ENCODE measurements at places on chromosomes 7 and 10. TPM values are rescaled to one million over a fixed set of nuclear protein-coding genes. Genes with fewer than 3 reads are reported as not detected.

DNA sequence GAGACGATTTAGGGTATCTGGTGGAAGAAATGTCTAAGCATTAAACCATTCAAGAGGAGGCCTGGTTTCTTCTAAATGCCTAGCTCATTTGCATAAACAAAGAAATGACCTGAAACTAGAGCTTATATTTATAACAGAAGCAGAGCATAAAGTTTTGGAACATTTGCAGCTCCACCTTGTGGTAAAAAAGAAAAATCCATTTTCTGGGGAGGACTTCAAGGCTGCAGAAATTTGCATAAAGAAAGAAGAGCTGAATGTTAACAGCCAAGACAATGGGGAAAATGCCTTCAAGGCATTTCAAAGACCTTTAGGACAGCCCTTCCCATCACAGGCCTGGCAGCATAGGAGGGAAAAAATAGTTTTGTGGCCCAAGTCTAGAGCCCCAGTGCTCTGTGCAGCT is 362.0 kb downstream of the ZNF248 start:
- H3K4me1 ChIP-seq: no peaks in the 10 kb centered on the region
- H3K36me3 ChIP-seq: no peaks in the 10 kb centered on the region
- DNase-seq: no peak
- H3K4me3 ChIP-seq: no peak overlapping the region
- no peak overlapping the region for H3K27ac ChIP-seq
- no peaks in the 10 kb centered on the region for H3K27me3 ChIP-seq

GRCh38 chr7:130084037-130084875 is 13.9 kb downstream of the KLHDC10 start:
- H3K27me3 ChIP-seq: no peaks in the 10 kb centered on the region
- H3K36me3 ChIP-seq: peaks cover 29% of the 10 kb centered on the region
- DNase-seq: no peak
- H3K27ac ChIP-seq: no peak overlapping the region
- peaks cover 8% of the 10 kb centered on the region for H3K4me1 ChIP-seq

DNA sequence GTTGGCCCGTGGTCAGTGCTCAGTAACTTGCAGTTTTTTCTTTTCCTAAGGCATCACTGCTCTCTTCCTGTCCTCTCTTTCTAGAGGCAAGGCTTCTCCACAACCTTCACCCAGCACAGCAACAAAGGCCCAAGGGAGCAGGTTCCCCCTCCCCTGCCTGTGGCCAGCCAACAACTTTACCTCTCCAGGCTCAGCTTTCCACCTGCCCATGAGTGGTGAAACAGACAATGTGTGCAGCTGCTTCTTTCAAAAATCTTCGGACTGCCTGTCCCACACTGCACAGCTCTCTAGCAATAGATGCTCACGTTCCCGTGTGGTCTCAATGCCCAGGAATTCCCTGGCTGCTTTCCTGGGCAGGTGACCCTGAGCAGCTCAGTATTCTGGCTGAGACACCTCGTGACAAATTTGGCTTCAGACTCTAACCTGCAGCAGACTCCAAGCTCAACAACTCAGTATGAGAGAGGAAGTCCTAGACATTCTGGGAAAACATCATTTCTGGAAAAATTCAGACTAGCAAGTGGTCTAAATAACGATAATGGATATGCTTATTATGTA is 28.9 kb upstream of the TMEM72 start:
- DNase-seq: no peak
- H3K36me3 ChIP-seq: no peaks in the 10 kb centered on the region
- peaks cover 27% of the 10 kb centered on the region for H3K27me3 ChIP-seq
- peaks cover 43% of the 10 kb centered on the region for H3K4me1 ChIP-seq
- H3K4me3 ChIP-seq: no peak overlapping the region
- no peak overlapping the region for H3K27ac ChIP-seq

- H3K36me3 ChIP-seq: peaks cover 45% of the 10 kb centered on the region
- H3K4me3 ChIP-seq: no peak overlapping the region
- no peaks in the 10 kb centered on the region for H3K27me3 ChIP-seq
- no peak for DNase-seq
Observed at GRCh38 chr7:107972075-107972482, 30.9 kb downstream of the LAMB1 start.

GRCh38 chr10:117334066-117334465 is 41.2 kb downstream of the PDZD8 start:
- no peak overlapping the region for H3K4me3 ChIP-seq
- no peaks in the 10 kb centered on the region for H3K27me3 ChIP-seq
- peaks cover 27% of the 10 kb centered on the region for H3K36me3 ChIP-seq
- H3K27ac ChIP-seq: no peak overlapping the region

DNA sequence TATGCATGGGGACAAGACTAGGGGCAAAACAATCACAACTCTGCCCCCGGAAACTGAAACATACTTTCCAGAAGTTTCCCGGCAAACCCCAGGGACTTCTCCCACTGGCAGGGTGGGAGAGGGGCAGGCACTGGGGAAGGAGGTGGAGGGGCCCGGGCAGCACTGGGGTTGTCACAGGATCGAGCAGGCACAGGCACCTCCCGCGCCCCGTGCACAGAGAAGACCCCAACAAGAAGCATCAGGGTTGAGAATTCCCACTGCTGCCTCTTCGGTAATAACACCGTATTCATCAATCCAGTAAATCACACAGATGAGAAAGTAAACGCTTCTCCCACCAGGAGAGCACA is 490.5 kb downstream of the PTPRN2 start:
- H3K27ac ChIP-seq: no peak overlapping the region
- H3K36me3 ChIP-seq: no peaks in the 10 kb centered on the region
- peak; percentile 59 for DNase-seq
- H3K27me3 ChIP-seq: peaks cover 20% of the 10 kb centered on the region
- no peak overlapping the region for H3K4me3 ChIP-seq
- no peaks in the 10 kb centered on the region for H3K4me1 ChIP-seq

DNA sequence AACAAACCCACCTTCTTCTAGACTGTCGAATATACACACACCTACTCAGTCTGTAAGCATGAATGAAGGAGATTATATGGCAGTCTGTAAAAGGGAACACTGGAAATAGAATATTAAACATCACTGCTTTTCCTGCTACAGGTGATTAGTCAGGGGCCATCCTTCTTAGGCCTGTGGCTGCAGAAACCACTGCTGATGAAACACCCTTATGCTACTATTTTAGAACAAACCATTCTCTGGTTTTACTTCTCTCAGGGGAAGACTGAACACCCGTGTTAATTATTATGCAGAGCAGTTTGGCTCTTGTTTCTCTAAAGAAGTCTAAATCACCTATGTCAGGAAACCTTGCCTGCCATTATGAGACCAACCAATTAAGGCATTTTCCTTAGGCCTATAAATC is 351.1 kb upstream of the KLF6 start:
- H3K4me1 ChIP-seq: peaks cover 8% of the 10 kb centered on the region
- no peak overlapping the region for H3K27ac ChIP-seq
- peaks cover 8% of the 10 kb centered on the region for H3K36me3 ChIP-seq
- no peak overlapping the region for H3K4me3 ChIP-seq
- DNase-seq: no peak

DNA sequence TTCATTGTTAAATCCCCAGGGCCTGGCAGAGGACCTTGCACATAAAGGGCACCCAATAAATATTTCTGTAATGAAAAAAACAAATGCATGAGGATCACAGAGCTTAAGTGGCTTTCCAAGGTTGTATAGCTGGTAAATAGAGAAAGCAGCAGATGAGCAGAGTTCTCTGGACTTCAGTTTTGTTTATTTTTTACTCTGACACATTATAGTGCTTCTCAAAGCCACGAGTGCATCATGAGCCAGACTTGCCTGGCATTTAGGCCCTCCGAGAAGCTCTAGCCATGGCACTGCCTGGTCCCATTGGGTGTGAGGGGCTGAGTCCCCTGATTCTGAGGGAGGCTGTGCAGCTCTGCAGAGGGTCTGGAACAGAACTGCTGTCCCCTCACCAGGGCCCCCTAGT is 87.2 kb upstream of the ZNF32 start:
- H3K27me3 ChIP-seq: no peaks in the 10 kb centered on the region
- no peak overlapping the region for H3K4me3 ChIP-seq
- H3K4me1 ChIP-seq: peaks cover 8% of the 10 kb centered on the region
- no peaks in the 10 kb centered on the region for H3K36me3 ChIP-seq

GRCh38 chr7:132825222-132825621 is 249.0 kb upstream of the PLXNA4 start:
- H3K4me1 ChIP-seq: no peaks in the 10 kb centered on the region
- peaks cover 9% of the 10 kb centered on the region for H3K36me3 ChIP-seq
- no peak for DNase-seq
- no peaks in the 10 kb centered on the region for H3K27me3 ChIP-seq
- no peak overlapping the region for H3K4me3 ChIP-seq

MOGAT3 gene
- total RNA-seq: 1.1 TPM

FERD3L gene
- not detected for total RNA-seq

AKR1B15 gene
- total RNA-seq: 0.63 TPM

ACBD5 gene
- total RNA-seq: 24.3 TPM

DNA sequence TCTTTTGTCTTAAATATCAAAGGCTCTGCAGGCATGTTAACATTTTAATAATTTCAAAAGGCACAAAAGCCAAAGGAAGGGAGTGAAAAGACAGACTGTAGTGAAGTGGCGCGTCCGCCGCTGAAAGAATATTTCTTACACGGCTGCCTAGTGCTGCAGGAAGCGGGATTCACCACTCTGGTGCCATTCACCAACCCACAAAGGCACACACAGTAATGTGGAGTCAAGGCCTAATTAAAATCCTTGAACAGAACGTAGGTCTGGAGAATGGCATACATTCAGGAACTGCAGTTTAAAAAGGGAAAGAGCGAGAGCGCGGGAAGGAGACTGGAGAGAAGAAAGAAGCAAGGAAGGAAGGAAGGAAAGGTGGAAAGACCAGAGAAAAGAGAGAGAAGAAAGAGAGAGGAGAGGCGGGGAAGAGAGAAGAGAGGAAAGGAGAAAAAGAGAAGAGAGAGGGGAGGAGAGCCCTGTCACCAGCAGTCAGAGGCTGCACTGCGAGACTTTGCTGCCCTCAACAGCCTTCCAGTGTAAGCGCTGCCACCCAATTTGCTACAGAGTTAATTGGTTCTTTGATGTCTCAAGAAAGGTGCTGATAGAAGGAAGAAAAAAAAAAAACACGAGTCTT is 554.0 kb downstream of the MDFIC start:
- H3K4me1 ChIP-seq: peaks cover 7% of the 10 kb centered on the region
- no peak for DNase-seq
- no peak overlapping the region for H3K27ac ChIP-seq
- peak overlapping the region; percentile 27 for H3K4me3 ChIP-seq
- peaks cover 49% of the 10 kb centered on the region for H3K27me3 ChIP-seq

Data from type B pancreatic cell (in vitro differentiated cells).